Fibroblast of lung (primary cell): ENCODE measurements at places on chromosomes 12 and 14.
A peak's percentile ranks its signal among the peaks of the same experiment; 100 is the strongest.

- no peak for DNase-seq
These were observed 2.0 kb upstream of the SOAT2 start for GRCh38 chr12:53101266-53101665.

DNA sequence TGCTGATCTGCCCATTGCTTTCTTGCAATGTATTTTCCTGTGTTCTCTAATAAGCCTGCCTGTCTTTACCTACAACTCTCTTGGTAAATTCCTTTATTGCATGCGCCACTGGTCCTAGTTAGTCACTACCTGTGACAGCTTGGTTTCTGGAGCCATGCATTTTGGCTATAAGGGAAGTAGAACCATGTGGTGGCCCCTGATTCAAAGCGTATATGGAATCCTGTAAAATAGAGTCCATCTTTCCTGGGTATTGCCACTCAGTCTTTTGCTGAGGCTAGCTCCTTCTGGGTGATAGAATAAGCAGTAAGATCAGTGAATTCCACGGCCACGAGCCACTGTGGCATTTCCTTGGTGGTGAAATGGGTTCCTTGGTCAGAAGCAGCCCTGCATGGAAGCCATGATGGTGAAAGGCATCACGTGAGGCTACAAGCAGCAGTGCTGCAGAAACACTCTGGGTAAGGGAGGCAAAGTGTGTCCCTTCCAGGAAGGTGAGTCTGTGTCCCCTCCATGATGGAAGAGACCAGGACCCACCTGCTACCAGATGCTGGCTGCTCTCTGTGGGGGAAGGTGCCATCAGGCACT lies 19.6 kb downstream of the TNFAIP2 start:
- no peak for DNase-seq

DNA sequence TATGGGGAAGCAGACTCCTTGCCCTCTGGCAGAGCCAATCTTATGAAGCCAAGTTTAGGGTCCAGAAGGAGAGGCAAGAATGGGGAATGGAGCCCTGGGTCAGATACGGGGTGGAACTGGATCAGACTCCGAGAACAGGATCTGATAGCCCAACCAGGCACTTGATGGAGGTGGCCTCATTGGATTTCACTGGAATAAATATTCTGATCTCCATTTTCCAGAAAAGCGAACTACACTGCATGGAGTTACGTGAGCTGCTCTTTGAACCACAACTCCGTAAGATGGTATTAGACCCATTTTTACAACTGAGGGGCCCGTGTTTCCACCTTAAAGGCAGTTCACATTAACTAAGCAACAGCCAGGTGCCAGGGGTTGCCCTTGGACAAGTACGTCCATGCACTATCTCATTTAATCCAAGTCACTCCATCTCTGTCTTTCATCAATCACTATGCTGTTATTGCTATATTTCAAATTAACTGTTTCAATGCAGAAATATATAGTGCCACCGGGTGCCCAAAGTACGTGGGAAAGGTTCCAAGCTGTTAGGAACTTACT lies 155.2 kb downstream of the BCL11B start:
- no peak for DNase-seq

GRCh38 chr14:51251486-51251885 lies 11.4 kb downstream of the TMX1 start:
- no peak for DNase-seq

- no peak for DNase-seq
These were observed 51.3 kb downstream of the PRICKLE1 start for GRCh38 chr12:42538203-42538602.

DNA sequence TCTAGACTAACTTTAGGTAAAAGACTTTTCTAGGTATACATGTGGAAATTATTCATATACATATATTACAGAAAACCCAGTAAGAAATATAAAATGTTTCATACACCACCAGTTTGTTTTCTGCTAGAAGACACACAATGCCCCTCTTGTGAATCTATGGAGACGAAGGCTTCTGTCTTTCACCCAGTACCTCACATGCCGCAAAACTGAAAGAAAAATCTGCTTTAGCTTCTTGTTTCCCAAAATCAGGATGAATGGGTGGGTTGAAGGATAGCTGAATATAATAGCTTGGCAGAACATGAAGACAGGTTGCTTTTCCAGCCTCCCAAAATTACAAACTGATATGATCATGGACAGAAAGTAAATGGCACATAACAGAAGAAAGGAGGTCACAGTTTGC lies 1.3 kb downstream of the TAS2R30 start:
- DNase-seq, result no peak

GRCh38 chr12:109612975-109613502 lies 39.4 kb downstream of the MVK start:
- no peak for DNase-seq

GRCh38 chr12:91422811-91423692 lies 240.4 kb upstream of the DCN start:
- DNase-seq, result no peak

DNA sequence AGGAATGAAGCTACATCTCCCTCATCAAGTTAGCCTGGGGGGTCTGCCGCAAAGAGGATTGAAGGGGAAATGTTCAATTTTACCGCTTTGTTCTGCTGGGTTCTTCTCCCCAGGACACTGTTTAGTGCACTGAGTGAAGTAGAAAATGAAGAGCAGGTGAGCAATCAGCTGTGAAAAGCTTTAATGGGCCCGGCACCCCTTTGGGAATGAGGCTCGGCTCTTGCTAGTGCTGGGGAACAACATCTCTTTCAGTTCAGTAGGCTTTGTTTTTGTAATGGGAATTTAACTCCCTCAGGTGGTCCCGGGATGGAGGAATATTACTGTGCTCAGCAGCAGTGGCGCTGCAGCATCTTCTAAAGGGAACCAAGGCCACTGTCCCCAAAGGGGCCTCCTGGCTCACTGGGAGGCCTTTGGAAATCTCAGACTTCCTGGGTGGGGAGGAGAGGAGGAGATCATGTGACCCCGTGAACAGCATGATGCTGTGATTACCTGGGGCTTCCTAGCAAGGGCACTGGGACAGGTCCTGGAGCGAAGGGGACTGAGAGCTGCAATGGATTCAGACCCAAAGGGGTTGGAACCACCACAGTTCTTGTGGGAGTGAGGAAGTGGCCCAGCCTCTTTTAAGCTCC lies 85.2 kb upstream of the MAX start:
- no peak for DNase-seq

DNA sequence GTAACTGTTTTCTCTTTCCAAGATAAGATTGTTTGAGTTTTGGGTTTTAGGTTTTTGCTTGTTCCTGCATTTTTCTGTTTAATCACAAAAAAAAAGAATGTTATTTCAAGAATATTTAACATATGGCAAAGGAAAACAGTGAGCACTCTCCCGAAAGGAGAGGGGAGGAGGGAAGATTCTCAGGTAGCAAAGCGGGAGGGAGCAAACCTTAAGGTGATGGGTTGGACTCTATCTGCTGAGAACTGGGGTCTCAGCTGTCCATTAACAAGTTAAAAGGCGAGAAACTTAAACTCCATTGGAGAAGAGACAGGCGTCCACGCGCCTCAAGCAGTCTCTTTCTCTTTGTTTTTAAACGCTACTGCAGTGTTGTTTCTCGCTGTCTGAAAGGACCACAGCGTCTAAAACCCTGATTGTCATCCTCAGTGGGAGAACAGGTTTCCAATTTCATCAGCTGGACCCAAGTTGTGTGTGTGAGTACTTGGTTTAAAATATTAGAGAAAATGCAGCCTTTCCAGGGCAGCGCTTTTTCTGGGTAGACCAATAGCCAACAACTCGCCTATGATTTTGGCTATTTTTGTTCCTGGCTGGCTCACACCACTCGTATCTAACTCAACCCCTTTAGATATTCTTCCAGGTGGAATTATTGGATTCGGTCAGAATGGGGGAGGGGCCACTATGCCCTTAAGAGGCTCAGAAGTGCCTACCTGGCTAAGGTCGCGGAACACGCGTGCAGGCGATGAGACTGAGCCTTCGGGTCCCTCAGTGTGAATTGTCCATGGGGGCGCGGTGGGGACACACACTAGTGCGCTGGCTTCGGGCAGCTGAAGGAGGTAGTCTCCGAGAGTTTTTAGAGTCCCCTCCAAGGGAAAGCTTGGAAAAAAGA lies 8.2 kb downstream of the SIX1 start:
- DNase-seq, result no peak

DNA sequence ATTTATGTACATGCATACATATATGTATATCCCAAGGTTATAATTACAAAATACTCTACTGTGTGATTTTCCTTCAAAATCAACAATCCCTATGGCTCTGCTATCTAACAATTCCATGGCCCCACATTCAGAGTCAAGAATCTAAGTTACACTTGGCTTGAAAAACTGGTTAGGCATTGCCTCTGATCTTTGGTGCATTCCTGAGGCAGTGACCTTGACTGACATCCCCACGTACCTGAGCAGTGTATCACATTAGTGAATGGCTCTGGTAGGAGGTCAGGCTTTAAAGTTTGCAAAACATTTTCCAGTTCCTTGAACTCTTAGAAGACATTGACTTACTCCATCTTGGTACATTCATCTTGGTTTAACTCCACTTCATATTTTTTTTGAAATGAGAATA lies 8.5 kb upstream of the STON2 start:
- no peak for DNase-seq

- no peak for DNase-seq
These were observed 283.8 kb downstream of the MED13L start for GRCh38 chr12:115993737-115994136.

DNA sequence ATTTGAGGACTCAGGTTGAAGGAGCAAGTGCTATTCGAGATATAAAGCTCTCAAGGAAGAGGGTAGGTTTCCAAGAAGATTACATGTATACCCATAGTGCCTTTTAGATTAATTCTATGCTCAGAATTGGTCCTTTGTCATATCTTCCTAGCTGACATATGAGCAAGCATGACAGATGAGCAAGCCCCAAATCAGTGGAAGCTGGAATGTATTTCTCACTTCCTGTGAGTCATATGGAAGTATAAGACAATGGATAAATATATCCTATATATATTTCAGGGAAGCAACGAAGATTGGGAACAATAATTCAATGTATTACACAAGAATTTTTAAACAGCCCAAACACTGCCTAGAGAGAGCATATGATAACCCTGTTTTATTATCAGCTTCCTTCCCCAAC lies 674.1 kb upstream of the ATXN7L3B start:
- peak; percentile 22 for DNase-seq

DNA sequence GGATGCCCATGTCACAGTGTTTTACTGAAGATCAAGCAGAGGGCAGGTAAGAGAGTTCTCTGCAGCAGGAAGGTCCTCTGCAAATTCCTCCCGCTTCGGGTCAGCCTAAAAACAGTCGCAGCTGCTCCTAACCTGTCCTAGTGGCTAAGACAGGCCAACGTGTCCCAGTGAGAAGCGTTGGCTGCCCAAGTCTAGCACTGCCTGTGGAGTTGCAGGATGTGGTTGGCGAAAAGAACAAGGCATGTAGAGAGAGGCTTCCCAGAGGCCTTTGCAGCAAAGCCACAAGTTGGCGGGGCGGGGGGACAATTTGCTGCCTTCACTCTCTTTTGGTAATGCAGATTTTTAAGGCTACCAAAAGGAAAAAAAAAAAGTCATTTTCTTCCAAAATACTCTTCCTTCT lies 340.1 kb downstream of the BCL11B start:
- DNase-seq, result no peak

DNA sequence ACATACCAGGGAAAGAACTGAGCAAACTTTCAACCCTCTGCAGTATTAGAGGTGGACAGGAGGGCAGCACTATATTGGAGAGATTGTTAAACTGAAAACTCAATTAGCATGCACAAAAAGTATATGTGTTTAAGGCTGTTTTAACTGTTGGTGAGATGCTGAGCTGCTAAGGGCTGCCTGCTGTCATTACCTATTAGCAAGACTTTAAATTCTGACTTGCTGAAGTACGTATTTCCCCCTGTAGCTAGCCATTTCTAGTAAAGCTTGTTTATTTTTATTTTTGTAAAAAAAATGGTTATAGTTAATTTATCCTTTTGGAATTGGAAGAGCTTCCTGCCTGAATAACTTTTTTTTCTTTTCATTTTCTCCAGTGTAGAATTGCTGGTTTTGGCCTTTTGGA lies 92.2 kb downstream of the CACNA1C start:
- DNase-seq, result no peak

GRCh38 chr12:77060136-77060882 lies 5.1 kb downstream of the E2F7 start:
- no peak for DNase-seq

DNA sequence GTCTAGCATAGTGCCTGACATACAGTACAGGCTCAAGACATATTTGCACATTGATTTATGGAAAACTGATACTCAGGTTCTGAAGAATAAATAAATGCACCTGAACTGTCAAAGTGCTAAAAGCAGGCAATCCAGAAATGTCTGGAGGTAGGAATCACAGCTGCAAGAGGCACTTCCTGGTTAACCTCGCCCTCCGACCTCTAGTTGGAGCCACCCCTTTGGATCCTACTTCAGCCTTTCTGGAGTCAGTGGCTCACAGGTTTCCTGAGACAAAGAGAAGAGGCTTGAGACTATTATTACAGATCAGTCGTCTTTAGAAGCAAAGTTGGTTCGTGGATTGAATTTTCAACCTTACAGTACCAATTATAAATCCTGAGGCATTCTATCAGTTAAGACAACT lies 13.0 kb downstream of the TCP11L2 start:
- no peak for DNase-seq

DNA sequence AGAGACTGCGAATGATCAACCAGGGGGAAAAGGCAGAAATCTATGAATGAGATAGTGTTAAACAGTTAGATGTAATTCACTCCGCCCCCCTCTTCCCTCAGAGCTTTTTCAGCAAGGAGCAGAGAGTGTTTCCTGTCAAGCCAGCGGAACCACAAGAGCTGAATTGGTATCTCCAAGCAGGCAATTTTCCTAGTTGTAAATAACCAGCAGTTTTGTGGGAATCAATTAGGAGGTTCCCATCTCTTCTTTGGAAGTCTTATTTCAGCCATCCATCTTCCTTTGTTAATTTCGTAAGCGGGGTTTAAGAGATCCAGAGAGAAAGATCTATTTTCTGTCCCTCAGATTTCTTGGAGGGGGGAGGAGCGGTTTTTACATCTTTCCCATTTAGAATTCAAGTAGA lies 178.0 kb downstream of the FOXN3 start:
- DNase-seq, result no peak

GRCh38 chr14:50366589-50366988 lies 30.1 kb downstream of the CDKL1 start:
- DNase-seq, result no peak

DNA sequence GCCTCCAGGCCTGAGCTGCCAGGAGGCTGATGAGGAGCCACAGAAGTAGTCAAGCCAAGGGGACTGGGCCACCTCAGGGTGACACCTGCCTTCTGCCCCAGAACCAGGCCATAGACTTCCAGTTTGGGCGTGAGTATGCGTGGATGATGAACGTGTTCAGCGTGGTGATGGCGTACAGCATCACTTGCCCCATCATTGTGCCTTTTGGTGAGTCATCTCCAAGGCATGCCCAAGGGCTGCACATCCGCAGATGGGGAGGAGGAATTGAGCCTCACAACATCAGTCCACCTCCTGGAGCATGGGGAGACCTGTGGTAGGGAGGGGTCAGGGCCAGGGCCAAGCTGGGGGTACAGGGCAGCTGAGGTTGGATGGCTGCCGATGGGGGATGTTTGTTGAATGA lies 22.3 kb downstream of the NGB start:
- DNase-seq, result peak; percentile 9

DNA sequence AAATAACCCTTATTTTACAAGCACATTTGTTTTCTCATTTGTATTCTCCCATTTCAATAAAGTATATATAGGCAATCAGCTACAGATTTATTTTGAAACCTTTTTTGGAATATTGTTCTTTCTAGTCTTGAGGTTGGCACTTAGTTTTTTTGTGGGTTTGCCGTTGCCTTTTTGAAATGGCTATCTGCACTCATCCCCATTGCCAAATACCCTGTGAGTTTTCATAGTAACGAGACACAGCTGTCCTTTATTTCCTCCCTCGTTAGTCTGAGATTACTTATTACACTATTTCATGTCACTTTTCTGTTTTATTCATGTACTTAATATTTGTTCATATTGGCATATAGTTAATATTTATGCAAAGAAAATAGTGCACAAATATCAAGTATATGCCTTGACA lies 1104.0 kb downstream of the SLC6A15 start:
- DNase-seq, result no peak
